ENCODE measurements at places on chromosomes 1 and 21.
A peak's percentile ranks its signal among the peaks of the same experiment; 100 is the strongest.

GRCh38 chr1:218765753-218766152 lies 407.9 kb upstream of the LYPLAL1 start:
- DNase-seq, result no peak

- DNase-seq, result no peak
Observed at GRCh38 chr1:243667133-243667532, 182.9 kb downstream of the AKT3 start.

- DNase-seq, result peak; percentile 80
Observed at GRCh38 chr1:167721617-167722151, at the start of gene MPZL1. Gene MPZL1 (plus strand): TSS chr1:167721982. CDS start chr1:167722152, 170 bp downstream.

- no peak for DNase-seq
Observed at GRCh38 chr1:6353955-6354658, 39.5 kb downstream of the ACOT7 start.

DNA sequence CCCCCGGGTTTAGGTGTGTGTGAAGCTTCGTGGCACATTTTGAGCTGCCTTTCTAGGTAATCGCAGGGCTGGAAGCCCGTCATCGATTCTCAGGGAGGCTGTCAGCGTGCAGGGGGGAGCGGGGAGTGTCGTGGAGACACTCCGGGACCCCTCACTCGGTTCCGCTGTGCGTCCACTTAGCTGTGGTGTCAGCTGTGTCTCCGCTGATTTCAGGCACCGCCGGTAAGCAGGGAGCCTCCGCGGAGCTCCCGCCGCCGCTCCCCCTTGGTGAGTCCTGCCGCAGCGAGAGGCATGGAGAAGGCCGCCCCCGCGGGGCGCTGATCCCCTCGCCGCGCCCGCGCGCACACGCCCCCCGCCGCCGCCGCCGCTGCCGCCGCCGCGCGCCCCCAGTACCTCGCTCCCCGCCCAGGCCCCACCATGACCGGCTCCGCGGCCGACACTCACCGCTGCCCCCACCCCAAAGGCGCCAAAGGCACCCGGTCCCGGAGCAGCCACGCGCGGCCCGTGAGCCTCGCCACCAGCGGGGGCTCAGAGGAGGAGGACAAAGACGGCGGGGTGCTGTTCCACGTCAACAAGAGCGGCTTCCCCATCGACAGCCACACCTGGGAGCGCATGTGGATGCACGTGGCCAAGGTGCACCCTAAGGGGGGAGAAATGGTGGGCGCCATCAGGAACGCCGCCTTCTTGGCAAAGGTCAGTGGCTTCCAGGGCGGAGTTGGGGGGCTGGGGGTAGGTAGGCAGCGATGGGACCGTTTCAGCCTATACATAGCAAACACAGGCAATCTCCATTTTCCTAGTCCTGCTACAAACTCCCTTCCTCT lies 995 bp downstream of the VASH2 start:
- DNase-seq, result peak; percentile 8

DNA sequence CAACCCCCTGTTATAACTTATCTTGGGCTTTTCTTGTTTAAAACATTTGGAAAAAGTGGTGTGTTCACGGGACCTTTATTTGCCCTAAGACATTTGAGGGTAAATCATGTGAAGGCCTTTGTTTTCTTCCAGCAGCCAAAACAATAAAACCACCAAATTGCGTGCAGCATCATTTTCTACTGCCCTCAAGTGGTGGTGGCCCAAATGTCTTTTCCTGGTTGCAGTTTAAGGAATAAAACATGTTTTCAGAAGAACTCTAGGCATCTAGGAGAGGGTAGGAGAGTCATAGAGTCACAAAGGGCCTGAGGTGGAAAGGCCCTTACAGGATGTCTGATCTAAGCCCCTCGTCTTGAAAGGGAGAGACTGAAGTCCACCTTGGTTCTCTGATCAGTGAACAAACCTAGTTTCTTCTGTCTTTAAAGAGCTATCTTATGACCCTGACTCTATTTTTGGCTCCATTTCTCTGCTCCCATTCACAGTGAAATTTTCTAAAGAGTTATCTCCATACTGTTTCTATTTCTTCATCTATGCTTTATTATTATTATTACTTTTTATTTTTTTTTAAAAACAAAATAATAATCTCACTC lies 16.0 kb upstream of the EPS15 start:
- no peak for DNase-seq

DNA sequence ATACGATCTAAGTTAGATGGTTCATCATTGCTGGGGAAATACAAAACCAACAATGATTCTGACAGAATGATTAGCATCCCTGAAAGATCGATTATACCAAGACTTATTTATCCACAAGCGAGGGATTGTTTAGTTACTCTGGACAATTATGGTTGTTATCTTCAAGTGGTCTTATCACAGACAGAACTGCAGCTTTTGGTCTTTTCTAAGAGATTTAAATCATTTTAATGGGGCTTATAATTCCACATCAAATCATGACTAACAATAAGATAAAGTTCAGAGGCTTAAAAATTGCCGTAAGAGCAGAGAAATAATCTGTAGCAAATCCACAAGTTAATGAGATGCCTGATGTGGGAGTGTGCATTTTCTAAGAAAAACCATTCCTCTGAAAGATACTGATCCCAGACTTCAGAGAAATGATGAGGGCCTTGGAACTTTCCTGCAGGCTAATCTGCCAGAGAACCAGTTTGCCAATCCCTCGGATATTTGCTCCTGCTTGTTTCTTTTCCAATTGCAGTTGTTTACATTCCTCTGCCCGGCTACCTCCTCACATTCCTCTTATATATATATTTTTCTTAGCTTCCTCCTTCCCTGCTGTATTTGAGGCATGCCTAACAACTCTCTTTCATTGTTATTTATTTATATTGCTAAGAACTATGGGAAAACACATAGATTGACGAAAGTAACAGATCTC lies 134.8 kb downstream of the BACH1 start:
- no peak for DNase-seq

DNA sequence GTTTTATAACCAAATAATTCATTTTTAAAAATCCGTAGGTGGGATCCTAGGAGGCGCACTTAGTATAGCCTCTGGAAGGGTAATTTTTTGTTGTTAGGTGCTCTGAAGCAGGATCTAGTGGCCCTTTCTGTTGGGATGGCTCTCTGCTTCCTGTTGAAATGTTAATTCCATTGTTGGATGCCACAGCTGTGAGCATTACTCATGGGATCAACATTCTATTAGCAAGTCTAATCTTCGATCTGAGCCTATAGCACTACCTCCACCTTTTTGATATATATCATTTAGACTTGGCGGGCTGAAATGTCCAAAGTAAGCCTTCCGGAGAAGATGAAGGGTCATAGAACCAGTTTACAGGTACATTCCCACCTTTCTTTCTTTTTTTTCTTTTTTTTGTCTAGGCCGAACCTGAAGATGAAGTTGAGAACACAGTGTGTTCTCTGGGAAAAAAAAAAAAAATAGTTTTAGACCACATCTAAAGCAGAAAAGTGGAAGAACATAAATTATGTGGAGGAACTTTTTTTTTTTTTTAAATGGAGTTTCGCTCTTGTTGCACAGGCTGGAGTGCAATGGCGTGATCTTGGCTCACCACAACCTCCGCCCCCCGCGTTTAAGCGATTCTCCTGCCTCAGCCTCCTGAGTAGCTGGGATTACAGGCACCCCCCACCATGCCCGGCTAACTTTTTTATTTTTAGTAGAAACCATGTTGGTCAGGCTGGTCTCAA lies 1.4 kb downstream of the CXADR start:
- DNase-seq, result no peak

- DNase-seq, result no peak
Observed at GRCh38 chr1:163271535-163271934, 50.2 kb upstream of the NUF2 start.

DNA sequence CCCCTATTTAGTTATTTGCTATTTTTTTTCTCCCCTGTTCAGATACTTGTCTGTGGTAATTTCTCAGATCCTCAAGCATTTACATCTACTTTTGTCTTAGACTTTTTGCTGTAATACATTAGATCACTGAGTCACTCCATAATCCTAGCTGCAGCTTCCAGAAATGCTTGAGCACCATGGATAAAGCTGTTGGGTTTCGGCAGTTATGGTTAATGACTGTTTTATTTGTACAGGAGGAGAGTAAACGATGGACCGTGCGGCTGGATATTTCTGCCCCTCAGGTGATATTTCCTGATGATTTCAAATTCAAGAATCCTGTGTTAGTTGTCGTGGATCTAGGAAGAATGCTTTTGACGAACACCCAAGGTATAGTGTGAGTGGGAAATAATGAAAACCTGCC lies 42.9 kb downstream of the VPS13D start:
- no peak for DNase-seq

GRCh38 chr1:99801584-99801983 lies 35.1 kb upstream of the FRRS1 start:
- no peak for DNase-seq

- no peak for DNase-seq
Observed at GRCh38 chr1:7434566-7434965, 336.5 kb upstream of the VAMP3 start.

DNA sequence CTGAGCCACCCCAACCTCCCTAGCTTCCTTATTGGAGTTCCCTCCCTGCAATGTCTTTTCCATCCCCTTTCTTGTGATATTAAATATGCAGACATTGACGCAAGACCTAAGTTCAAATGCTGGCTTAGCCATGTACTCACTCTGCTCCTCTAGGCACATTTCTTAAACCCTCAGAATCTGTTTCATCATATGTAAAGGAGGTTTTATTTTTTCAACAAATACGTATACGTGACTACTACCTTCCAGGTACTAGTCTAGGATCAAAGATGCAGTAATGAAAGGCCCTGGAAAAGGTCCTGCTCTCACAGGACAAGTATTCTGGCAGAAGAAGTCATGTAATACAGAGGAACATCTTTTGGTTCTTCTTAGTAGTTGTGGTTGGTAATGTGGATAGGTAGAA lies 98.6 kb downstream of the SIPA1L2 start:
- DNase-seq, result no peak

- DNase-seq, result no peak
Observed at GRCh38 chr21:45830720-45831366, 150.7 kb upstream of the COL6A1 start.

DNA sequence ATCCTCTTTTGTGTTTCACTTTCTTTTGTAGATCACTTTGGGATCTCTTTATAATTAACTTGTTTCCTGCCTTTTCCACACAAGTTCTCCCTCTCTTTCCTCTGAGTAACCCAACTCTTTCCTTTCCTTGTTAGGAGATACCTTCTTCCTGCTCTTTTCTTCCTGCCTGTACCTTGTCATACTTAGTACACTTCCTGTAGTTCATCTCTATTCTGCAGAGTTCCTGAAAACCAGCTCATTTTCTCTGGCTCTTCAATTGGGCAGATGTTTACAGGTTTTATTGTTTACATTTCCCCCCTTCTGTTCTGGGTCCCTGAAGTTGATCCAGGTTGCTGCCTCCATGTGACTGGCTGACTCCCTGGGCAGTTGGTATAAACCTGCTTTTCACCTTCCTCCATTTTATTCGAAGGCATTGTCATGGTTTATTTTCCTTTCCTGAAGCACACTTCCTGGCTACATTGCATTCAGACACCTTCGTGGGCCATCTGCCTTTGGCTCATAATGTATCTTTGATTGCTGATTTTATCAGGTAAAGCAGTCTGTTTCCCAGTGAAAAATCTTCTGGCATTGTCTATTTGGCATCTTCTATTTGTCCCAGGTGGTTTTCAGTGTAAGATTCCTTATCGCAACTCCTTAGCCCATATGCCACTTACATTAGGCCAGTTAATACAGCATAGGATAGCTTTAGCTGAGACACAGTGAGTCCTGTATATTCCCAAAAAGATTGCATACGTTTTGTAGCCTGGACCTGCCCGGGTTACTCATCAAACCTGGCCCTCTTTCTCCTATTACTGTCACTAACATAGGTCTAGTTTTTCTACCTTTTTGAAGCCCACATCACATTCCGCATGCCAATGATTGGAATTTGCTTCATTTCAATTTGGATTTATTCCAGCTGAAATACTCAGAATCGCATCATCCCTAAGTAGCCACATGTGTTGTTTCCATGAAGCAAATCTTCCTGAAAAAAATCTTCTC lies 15.4 kb downstream of the CTH start:
- no peak for DNase-seq

GRCh38 chr1:118649369-118650106 lies 338.6 kb downstream of the TBX15 start:
- no peak for DNase-seq
